Globus pallidus (tissue), 1 donor: ENCODE measurements at places on chromosomes 13 and 19.

- no peak for DNase-seq
These were observed 549.6 kb downstream of the FGF9 start for GRCh38 chr13:22220151-22221135.

DNA sequence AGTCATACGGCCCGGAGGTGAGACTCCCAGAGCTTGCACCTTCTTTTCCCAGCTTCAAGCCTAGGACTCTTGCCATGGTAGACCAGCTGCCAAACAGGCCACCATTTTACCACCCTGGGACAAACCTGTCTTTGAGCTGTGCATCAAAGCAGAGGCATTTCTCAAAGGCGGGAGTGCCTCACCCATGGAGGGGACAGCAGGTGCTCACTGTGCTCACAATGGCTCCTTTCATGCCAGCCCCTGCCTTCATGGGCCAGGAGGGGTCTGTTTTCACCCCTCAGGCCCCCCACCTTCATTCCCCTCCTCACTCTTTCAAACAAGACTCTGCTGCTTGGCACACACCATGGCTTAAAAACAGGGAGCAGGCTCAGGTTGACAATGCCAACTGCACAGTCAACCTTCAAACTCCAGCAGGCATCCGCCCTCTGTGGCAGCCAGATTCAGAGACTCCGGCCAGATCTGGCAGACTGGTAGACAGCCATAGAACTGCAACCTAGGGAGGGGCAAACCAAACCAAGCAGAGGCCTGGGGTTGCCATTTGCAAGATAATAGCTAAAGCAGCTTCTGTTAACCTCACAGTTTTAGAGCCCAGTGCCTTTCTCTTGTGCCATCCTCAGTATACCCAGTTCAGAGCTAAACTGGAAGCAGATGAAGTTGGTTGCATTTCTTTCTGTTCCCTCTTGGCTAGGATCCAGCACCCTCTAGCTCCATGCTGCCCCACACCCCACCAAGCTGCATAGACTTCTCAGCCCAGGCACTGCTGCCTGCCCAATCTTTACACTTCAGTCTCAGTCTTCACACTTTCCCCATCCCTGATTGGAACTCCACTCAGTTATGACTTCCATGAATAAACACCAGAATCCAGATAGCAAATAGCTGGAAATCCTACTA, 93.9 kb upstream of the SPATA13 start:
- DNase-seq, result no peak

- DNase-seq, result no peak
These were observed 112.4 kb upstream of the VSTM2B start for GRCh38 chr19:29413435-29413834.

DNA sequence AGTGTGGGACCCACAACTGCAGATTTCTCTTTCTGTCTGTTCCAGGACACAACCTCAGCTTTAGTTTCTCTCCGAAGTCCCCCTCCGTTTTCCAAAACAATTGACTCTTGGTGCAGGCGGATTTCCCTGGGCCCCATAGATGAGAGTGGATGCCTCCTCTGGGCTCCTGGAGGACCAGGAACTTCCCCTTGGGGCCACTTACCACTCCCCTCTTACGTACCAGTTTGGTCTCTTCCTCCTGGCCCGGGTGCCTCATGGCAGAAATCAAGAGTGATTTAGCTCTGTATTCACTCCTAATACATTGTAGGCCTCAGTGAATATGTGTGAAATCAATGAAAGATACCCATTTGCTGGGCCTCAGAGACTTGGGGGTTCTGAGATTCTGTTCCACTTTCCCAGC, 34.4 kb downstream of the PPP2R1A start:
- DNase-seq, result no peak

DNA sequence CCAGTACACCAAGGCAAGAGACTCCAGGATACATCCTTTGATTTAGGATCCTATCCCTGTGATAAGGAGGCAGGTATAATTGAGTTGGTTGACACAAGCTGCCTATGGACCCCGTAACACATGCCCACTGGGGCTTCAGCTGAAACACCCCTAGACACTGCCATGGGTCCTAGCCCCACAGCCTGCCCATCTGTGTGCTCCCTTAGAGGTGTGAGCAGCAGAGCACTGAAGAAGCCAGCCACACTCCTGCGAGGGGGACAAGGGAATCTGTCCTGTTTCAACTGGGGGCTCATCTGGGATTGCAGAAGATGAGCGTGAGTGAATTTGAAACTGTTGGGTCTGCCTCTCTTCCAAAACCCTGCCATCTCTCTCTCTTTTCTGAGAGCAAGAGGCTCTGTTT, 385.9 kb upstream of the SLITRK6 start:
- DNase-seq, result no peak

GRCh38 chr13:48602296-48603016, 51.3 kb upstream of the CYSLTR2 start:
- DNase-seq, result no peak
